ENCODE measurements at places on chromosomes 4 and X.

GRCh38 chrX:54496517-54496852, 451 bp upstream of the FGD1 start:
- no peak for DNase-seq

DNA sequence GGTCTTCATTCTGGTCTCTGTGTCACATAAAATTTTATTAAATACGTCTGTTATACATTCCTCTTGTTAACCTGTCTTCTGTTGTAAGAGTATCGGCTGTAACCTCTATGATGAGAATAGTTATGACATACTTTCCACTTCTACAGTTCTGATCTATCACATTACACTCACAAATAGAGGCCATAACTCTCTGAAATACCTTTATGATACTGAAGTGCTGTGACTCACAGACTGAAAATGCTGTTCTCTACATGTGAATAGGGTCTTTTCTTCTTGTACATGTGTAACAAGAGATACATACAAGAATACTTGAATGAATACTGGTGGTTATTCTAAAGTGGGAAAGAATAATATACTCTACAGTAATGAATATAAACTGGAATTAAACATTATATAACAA, 1047.6 kb downstream of the TECRL start:
- no peak for DNase-seq

- DNase-seq: no peak
Measured at GRCh38 chr4:38266616-38267015, 306.4 kb downstream of the PTTG2 start.

DNA sequence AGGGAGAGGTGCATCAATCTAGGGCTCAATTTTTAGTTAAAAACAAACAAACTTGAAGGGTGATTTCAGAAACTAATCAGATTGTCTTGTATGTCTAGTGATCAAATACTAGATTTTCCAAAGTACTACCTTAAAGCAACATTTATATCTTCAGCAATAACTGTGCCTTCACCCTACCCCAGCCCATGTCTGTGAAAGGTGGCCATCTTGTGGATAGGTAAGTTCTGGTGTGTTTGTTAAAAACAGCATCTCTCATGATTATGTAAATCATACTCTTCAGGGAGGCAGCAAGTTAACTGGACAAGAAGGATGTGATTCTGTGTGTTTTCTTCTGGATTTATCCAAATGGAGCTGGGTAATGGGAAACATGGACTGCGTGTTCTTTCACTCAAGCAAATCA, 81.4 kb upstream of the ACSL1 start:
- DNase-seq: no peak

GRCh38 chr4:153413842-153414241, 52.3 kb upstream of the TMEM131L start:
- DNase-seq: no peak

- no peak for DNase-seq
Measured at GRCh38 chr4:99763635-99764101, 53.0 kb upstream of the DAPP1 start.

DNA sequence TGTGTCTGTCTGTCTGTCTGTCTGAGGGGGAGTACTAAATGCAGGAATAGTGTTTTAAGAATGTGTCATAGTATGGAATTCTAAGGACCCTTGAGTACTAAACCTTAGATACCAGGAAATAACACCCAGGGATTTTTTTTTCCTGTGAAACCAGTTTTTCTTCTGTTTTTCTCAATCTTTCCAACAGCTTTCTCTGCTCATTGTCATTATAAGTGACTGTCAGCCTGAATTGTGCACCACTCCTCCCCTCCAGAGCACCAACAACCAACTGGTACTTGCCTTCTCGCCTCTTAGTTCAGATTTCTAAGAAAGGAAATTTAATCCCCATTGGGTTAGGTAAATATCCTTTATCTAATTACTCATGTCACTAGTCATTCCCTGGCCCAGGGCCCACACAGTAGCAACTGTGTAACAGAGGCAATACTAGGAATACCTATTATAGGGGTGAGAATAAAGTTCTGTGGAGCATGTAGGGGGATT, 320.6 kb downstream of the ADGRL3 start:
- no peak for DNase-seq

DNA sequence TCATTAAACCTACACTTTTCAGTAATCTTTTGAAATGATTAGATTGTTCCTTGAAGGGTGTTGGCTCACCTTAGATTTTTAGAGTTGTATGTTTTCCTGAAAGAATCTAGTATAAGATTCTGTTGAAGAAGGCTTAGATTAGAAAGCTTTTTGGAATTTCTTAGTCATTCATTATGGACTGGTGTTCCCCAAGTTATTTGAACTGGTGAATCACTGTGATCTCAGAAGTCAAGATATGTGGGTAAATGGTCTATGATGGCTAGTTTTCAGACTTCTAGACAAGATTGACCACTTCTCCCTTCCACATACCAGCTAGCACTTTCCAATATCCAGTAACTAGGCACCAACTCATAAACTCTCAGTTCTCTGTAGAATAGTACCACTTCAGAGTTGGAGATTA, 138.1 kb downstream of the KDM6A start:
- DNase-seq: no peak

GRCh38 chr4:113591982-113592381, 169.6 kb downstream of the CAMK2D start:
- DNase-seq: no peak

DNA sequence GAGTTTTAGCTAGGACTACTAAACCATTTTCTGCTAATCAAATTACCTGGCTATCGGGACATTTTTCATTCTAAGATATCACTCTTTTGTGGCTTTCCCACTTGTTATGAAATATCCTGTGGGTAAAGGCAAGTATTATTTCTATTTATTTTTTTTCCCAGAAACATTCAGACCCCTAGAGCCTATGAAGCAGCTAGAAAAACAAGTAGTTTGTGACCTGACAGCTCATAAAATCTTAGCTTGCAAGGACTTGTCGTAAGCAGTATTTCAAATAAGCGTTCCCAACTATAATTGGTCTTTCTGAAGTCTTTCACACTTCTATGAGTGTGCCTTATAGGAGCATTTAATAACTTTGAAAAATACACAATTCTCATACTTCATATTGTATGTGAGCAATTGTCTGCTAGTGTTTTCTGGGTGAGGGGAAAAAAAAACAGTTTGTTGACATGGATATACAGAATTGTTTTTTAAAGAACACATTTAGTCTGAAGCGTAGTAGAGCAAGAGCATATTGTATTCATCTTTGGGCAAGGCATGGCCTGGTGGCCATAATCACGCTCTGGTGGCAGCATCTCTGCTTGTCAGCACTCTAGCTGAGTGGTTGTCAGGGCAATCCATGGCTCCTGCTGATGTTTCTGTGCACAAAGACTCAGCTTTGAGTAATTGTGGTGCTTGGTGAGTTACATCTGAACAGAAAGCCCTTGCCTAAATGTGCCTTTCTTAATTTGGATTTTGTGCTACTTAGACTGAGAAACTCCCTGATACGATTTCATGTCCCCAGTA, 2.6 kb downstream of the MCUB start:
- DNase-seq: no peak

- no peak for DNase-seq
Measured at GRCh38 chr4:7596918-7597606, 162.3 kb upstream of the PSAPL1 start.

GRCh38 chr4:81796790-81797528, 325.3 kb upstream of the RASGEF1B start:
- DNase-seq: no peak

GRCh38 chr4:187357045-187357643, 633.5 kb upstream of the FAT1 start:
- DNase-seq: no peak

- DNase-seq: no peak
Measured at GRCh38 chrX:84487365-84488353, 14.6 kb downstream of the HDX start.

DNA sequence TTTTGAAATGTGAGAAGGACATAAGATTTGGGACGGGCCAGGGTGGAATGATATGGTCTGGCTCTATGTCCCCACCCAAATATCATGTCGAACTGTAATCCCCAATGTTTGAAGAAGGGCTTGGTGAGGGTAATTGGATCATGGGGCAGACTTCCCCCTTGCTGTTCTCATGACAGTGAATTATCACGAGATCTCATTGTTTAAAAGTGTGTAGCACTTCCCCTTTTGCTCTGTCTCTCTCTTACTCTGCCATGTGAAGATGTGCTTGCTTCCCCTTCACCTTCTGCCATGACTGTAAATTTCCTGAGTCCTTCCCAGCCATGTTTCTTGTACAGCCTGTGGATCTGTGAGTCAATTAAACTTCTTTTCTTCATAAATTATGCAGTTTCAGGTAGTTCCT, 17.5 kb downstream of the MTMR8 start:
- DNase-seq: no peak

DNA sequence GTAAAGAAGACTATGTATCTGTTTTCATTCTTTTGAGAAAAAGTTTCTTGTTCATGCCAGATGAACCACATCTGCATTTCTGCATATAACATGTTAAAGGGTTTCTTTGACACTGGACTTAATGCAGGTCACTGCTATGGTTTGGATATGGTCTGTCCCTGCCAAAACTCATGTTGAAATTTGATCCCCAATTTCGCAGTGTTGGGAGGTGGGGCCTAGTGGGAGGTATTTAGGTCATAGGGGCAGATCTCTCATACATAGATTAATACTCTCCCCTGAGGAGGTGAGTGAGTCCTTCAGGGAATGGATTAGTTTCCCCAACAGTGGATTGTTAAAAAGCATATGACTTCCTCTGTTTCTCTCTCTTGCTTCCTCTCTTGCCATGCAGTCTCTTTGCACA, 45.9 kb upstream of the TMEM33 start:
- DNase-seq: no peak

- DNase-seq: no peak
Measured at GRCh38 chrX:19599253-19599652, 83.9 kb upstream of the MAP3K15 start.

GRCh38 chrX:39782276-39782675, 315.5 kb downstream of the BCOR start:
- DNase-seq: no peak

DNA sequence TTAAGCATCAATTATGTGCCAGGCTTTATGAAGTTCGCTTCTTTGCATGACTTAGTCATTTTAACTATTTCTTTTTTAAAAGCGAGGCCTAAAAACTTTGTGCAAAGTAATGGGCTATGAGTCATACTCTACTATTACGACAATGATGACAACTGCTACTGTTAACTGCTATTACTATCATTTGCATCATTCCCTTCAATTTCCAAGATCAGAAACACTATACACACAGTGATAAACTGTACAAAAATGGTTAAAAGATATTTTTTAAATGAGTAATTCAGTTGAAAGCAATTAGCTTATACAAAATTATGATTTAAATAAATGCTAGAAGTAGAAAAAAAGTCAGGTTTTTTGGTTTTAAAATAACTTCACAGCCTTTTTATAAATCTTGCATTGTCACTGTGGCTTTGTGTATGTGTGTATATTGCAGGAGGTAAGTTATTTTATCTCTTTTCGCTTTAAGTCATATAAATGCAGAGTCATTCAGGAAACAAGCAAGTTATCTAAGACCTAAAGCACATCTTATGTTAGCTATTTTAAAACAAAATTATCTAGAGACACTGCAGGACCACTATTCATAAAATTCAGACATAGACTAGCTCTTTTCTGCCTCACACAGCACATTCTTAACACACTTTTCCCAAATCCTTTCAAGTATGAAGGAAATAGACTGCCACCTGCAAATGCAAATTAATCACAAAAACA, 18.5 kb upstream of the CXCL3 start:
- no peak for DNase-seq

DNA sequence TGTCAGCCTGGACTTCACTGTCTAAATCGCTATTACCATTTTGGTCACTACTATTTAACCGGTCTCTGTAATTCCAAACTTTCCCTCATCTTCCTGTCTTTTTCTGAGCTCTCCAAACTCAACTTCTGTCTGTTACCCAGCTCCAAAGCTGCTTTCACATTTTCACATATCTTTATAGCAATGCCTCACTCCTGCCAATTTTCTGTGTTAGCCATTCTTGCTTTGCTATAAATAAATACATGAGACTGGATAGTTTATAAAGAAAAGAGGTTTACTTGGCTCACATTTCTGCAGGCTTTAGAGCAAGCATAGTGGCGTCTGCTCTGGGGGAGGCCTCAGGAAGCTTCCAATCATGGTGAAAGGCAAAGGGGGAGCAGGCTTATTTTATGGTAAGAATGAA, 368.3 kb upstream of the GNPDA2 start:
- no peak for DNase-seq

GRCh38 chr4:108717386-108717785, 45.5 kb downstream of the ETNPPL start:
- DNase-seq: no peak

GRCh38 chr4:124179506-124180186, 532.9 kb downstream of the ANKRD50 start:
- DNase-seq: no peak

- DNase-seq: peak; percentile 20
Measured at GRCh38 chrX:150486011-150486410, 82.4 kb upstream of the MTM1 start.

DNA sequence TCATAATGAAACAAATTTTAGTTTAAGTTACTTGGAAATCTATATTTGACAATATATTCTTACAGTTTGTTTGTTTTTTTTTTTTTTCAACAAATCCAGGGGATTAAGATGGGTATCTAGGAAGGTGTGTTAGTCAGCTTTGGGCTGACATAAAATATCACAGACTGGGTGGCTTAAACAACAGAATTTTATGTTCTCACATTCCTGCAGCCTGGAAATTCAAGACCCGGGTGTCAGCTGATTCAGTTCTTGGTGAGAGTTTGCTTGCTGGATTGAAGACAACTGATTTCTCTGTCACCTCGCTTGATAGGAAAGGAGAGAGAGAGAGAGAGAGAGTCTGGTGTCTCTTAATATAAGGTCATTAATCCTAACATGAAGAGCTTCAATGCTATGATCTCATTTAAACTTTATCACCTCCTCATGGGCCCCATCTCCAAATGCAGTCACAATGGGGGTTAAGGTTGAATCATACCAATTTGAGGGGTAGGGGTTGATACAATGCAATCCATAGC, 465.2 kb downstream of the CENPC start:
- DNase-seq: no peak

DNA sequence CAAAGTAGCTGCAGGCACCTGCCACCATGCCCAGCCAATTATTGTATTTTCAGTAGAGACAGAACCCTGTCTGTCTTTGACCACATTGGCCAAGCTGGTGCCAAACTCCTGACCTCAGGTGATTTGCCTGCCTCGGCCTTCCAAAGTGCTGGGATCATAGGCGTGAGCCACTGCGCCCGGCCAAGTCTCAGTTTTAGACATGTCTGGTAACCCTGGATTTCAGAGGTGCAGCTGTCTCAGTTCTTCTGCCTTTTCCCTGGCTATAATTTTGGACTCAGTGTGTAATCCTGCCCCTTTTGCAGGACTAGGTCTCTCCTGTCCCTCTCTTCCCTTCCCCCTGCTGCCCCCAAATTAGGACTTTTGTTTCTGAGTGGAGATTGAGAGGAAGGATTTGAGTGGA, 46.6 kb downstream of the FAM193A start:
- DNase-seq: no peak

GRCh38 chr4:103150677-103151076, 47.5 kb downstream of the CENPE start:
- no peak for DNase-seq

DNA sequence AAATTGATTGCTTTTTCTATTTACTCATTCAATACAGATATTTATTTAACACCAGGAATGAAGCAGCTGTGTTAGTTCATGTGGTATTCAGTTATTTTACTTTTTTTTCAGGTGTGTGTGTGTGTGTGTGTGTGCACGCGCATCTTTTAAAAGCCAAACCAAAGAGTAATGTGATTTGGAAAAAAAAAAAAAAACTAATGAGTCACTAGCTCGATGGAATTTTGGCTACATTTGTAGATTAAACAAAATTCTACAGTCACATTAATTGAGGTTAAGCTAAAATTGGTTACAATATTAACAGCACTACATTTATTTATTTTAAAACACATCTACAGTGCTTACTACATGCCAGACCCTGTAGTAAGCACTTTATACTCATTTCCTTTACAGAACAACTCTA, 66.8 kb downstream of the HHIP start:
- DNase-seq: no peak
